DMS 273 treated with DMSO at 0.1 percent for 48 hours (cell line): ENCODE measurements at places on chromosomes 4 and X.

DNA sequence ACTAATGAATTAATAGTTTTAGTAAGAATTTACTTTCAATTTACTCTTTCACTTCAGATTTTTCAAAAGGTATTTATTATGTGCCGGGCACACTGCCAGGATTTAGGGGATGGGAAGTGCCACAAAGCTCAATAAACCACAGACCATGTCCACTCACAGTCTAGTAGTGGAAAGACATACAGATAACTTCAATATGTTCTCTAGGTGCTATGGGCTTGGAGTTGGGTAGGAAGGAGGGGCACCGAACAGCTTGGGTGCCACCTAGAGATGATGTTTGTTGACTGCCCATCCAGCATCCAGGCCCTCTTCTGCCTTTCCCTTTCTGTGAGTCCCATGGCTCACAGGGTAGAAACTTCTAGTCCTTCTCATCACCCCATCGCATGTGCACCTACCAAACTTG lies 17.8 kb downstream of the MFAP3L start:
- DNase-seq: no peak

GRCh38 chrX:69293776-69294601 lies 128.7 kb upstream of the PJA1 start:
- no peak for DNase-seq

GRCh38 chrX:34631479-34632220 lies 25.4 kb downstream of the TMEM47 start:
- DNase-seq: no peak

DNA sequence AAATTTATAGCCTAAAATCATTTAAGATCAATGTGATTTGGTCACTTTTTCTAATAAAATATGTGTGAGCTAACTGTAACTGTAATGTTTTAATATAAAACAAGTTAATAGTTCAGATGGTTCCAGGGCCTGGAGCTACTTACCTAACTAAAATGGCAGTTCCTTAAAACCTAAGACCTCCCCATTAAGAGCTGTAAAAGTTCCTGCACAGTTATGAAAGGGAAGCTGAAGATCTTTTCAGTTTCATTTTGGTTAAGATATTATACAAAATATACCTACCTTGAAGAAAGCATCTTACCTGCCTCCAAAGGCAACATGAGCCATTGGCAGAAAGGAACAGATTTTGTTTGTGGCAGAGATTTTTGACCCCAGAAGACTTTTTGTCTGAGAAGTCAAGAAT lies 30.1 kb downstream of the HPF1 start:
- DNase-seq: no peak

DNA sequence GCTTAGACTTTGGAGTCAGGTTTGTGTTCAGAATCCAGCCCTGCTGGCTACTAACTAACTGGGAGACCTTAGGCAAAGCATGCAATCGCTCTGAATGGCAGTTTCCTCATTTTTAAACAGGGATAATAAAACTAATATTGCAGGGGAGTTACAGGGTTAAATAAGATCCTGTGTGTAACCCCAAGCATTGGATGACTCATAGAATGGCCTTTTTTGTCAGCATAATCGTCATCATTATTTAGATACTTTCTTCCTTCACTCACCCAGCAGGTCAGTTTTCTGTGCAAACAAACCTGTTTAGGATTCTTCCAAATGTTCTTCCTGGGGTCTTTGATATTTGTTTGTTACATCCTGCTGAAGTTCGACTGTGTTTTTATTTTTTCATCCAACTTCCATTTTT lies 208.2 kb downstream of the EVC2 start:
- no peak for DNase-seq

GRCh38 chr4:30753316-30753715 lies 33.1 kb downstream of the PCDH7 start:
- DNase-seq: no peak

DNA sequence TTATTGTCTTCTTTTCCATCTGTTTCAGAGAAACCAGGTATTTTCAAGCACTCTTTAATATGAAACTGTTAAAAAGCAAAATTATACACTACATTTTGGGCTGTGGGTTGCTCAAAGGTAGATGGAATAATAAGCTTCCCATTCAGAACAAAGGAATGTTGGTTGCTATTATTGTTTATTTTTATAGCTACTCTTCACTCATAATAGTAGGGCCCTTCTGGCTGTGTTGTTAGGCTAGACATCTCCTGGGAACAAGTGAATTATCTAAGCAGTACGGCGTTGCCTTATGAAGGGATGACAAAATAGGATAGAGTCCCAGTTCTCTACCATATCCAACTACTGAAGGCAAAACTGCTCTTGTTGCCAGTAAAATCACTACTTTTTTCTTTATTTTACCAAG lies 34.2 kb downstream of the TENM3 start:
- no peak for DNase-seq

GRCh38 chr4:86934771-86935565 lies at the start of gene AFF1:
AFF1 (plus strand) TSS chr4:86935011; CDS start chr4:86948534, 13,523 bp downstream.
- peak; percentile 65 for DNase-seq

GRCh38 chr4:10530137-10530786 lies 73.0 kb upstream of the ZNF518B start:
- DNase-seq: no peak

DNA sequence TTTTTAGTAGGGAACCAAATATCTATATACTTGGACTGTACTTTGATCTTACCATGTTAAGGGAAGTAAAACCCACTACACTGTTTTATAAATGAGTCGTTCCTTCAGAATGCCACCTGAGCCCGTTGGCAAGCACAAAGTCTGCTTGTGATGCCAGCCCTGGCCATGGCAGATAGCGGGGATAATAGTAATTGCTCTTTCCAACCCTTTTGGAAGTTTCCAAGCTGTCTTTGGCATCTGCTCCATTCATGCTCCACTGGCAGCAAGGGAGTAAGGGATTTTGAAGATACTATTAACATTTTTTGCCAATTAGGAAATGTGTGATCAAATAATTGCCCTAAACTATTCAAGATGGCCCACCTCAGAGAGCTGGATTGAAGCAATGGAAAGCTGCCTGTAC lies 689.2 kb upstream of the SLIT2 start:
- no peak for DNase-seq

- no peak for DNase-seq
Measured at GRCh38 chr4:20926529-20926928, 226.3 kb downstream of the PACRGL start.

- no peak for DNase-seq
Measured at GRCh38 chr4:152039691-152040090, 278.9 kb upstream of the GATB start.

- DNase-seq: no peak
Measured at GRCh38 chr4:5050520-5051277, 581 bp upstream of the STK32B start.

DNA sequence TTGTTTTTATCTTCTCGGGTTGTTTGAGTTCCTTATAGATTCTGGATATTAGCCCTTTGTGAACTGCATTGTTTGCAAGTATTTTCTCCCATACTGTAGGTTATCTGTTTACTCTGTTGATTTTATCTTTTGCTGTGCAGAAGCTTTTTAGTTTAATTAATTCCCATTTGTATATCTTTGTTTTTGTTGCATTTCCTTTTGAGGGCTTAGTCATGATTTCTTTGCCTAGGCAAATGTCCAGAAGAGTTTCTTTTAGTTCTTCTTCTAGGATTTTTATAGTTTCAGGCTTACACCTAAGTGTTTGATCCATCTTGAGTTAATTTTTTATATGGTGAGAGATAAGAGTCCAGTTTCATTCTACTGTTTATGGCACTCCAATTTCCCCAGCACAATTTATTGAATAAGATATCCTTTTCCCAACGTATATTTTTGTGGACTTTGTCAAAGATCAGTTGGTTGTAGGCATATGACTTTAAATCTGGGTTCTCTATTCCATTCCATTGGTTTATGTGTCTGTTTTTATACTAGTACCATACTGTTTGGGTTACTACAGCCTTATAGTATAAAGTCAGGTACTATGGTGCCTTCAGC lies 54.3 kb downstream of the EGF start:
- no peak for DNase-seq

DNA sequence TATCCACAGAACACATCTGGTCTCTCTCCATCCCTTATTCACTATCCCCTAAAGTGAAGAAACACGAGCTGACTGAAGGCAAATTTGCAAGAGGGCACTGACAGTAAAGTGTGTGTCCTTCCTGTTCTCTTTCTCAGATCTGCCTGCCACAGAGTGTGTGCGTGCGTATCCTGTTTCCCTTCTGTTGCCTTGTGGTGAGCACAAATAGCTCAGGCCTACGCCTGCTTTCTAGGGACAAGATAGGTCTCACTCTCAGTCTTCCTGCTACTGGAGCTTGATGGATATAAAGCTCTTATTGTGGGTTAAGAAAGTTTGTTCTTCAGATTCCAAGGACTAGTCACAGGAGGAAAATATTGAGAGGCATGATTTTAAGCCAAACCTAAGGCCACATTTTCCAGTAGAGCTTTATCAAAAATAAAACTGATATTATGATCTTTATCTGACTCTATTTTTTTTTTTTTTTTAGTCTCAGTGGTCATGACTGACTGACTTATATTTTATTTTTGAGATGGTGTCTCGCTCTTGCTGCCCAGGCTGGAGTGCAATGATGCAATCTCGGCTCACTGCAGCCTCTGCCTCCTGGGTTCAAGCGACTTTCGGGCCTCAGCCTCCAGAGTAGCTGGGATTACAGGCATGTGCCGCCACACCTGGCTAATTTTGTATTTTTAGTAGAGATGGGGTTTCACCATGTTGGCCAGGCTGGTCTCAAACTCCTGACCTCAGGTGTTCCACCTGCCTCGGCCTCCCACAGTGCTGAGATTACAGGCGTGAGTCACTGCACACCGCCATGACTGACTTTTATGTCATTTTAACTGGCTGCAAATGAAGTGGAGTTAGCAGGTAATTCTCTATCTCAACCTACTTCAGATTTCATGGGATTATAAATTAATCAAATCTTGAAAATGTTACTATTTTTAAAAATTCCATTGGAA lies 140.3 kb upstream of the SH3RF1 start:
- peak; percentile 2 for DNase-seq

- DNase-seq: no peak
Measured at GRCh38 chr4:113008716-113009115, 40.7 kb upstream of the ANK2 start.

DNA sequence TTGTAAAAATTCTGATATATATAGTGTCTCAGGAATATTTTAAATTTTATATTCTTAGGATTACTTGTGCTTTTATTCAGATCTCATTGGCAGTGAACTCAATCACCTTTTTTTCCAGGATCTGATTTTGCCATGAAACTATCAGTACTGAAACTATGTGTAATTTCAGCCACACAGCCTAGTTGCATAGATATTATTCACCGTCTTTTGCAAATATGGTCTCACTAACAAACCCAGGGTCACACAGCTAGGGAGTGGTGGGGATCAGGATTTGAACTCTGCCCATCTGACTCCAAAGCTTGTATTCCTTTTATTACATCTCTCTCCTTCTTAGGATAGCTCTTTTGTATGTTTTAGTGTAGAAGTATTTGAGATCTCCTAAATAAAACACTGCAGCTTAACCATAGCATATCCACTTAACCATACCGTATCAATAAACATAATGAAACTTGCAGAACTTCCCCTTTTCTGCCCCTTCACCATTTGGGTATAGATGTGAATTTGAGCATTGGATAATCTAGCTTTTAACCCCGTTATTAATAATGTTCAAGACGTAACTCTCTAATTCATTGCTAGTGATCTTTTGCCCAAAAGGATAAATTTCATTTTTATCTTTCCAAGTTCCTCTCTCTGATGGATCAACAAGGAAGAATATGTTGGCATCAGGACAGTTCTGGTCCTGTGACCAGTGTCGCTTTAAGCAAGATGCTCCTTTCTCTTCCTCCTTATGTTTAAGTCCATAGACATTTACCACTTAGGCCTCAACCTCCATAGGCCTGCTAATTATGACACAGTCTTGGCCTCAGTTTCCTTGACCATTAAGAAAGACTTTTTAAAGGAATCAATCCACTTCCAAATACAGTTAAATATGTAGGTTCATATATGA lies 74.6 kb downstream of the RAPGEF2 start:
- no peak for DNase-seq

DNA sequence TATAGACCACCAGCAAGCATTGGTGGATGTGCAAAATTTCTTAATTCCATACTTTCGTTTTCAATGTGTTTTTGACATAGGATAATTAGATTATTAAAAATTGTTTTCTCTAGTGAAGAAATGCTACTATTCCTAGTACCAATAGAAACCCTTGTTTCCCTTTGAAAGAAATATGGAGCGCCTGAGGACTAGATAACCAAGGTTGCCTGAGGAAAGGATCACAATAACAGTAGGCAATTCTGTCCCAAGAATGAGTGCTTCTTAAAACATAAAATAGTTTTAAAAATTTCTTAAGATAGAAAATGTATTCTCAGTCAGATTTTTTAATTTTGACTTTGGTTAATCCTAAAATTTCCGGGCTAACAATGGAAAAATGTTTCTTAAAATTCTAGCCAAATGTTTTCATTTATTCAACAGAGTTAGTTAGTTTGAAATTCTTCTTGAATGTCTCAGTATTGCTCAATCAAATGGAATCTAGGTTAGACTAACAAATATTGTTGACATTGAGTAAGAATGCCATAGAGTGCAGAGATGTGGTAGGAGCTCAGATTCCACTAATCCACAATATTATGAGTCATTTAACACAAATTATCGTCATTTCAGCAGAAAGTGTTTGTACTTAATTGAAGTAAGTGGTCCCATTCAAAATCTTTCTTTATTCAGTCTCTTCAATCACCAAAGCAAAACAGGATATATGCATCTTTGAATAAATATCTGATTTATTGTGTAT lies 666.0 kb downstream of the GRID2 start:
- no peak for DNase-seq

DNA sequence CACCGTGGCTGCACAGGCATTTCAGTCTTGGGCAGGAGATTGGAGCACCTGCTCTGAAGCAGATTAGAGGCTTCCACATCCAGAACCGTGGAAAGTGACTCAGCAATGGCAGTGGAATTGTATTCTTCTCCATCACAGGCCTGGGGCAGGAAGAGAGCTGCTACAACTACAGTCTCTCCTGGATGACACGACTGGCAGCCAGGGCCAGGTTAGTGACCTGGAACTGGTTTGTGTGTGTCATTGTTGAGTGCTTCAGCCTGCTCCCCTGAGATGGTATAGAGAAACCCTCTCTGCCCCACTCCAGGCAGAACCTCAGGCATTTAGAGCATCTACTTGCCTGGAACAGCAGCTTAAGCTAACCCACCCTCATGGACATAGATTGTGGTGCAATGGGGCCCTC lies 596.5 kb upstream of the INTU start:
- DNase-seq: no peak

DNA sequence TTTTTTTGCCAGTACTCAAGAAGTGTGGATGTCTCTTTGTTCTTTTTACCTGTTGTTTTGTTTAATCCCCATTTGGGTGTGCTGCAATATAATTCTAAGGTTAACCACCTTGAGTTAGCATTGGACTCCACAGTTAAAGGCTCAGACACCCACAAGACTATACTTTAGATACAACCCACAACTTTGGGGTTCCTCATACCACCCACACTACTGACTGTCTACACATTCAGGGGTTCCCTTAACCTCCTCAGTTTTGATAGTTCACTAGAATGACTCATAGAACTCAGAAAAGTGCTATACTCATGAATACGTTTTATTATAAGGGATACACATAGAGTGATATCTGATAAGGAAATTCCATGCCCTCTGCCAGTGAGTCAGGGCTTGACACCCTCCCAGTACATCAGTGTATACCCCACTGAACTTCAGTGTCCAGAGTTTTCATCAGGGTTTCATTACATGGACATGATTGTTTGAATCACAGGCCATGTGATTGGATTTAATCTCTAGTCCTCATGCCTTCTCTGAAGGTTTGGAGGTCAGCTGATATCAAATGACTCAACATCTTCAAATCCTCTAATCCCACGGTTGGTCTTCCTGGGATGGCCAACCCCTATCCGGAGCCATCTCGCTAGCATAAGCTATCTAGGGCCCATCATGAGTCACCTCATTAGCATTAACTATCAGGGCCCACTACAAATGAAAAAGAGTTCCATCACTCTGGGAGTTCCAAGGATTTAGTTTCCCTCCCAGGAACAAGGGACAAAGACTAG lies 357.7 kb upstream of the EMCN start:
- no peak for DNase-seq
